Dermis blood vessel endothelial cell (primary cell): ENCODE measurements at places on chromosomes 7 and 10. TPM values are rescaled to one million over a fixed set of nuclear protein-coding genes. Genes with fewer than 3 reads are reported as not detected.
A peak's percentile ranks its signal among the peaks of the same experiment; 100 is the strongest.

GRCh38 chr10:101071885-101072433, 10.2 kb downstream of the KAZALD1 start:
- no peak for DNase-seq

DNA sequence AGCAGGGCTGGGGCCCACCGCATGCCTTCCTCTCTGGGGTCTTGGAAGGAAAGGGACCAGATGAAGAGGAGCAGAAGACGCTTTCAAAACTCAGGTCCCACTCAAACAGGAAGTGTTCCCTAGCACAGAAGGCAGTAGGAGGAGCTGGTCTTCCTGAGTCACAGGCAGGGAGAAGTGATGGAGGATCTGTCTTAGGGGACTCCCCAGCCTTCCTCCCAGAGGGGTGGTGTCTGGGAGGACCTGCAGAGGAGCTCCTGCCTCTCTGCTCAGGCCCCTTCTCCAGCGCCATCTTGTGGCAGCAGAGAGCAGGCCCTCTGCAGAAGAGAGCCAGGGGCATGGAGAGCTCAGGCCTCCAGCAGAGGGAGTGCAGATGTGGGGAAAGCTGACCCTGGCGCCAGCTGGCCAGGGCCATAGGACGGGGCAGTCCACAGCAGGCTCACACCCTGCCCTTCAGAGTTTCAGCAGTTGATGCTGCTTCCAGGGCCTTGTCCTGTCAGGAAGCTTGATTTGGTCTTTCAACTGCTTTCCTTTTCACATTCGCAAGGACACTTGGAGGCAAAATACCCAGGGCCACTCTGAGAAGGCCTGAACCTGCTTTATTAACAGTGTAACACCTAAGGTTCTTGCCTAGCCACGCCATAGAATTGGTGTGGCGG, 62.2 kb upstream of the TARP start:
- peak; percentile 91 for DNase-seq

GRCh38 chr7:157909370-157909769, 572.6 kb downstream of the DNAJB6 start:
- DNase-seq, result no peak

DNA sequence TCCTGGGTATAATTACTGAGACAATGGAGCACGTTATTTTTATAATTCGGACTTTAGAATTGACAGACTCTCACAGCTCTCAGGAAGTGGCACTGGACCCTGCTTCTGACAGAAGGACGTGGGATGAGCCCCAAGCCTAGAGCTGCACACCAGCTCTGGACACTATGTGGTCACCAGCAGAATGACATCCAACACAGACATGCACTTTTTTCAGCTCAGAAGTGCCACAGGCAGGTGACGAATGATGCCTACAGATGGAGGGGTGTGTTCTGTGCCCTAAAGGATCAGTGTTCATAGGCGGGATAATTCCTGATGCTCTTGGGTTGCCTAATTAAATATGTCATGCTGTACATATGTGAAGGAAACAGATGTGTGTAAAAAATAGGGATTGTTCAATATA, 87.9 kb downstream of the VIPR2 start:
- DNase-seq, result no peak

DNA sequence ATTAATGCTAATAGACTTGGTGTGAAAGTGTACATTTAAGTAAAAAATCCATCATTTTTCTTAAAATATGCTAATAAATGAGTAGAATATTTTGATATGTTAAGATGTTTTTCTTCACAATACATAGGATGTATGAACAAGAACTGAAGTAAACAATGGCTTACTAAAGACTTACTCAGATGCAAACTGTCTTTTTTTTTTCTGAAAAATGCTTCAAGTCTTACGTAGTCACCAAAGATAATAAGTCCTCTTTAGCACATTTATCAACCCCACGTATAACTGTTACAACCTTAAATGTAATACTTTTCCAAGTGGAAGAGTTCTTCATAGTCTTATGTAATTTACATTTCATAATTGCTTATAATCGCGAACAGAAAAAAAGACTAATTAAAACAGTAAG, 54.8 kb downstream of the MDFIC start:
- no peak for DNase-seq

GRCh38 chr10:11447586-11447985, 163.9 kb downstream of the USP6NL start:
- no peak for DNase-seq

DNA sequence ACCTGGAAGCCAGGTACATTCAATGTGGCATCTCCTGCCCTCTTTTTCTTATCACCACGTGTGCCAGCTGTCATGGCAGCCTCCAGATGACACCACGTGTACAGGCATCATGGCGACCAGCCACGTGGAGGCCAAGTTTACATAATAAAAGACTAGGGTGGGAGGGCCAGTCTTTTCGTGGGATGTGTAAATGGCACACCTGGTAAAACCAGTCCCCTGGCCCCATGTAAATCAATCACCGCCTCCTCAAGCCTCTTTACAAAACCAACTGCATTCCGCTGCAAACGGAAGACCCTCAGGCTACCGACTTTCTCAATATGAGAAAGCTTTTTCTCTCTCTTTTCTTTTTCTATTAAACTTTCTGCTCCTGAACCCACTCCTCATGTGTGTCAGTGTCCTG, 65.1 kb upstream of the PHF14 start:
- no peak for DNase-seq

- no peak for DNase-seq
Observed at GRCh38 chr10:1173091-1173490, 116.9 kb downstream of the WDR37 start.

GRCh38 chr10:123945325-123945920, 53.8 kb upstream of the CPXM2 start:
- peak; percentile 5 for DNase-seq

DNA sequence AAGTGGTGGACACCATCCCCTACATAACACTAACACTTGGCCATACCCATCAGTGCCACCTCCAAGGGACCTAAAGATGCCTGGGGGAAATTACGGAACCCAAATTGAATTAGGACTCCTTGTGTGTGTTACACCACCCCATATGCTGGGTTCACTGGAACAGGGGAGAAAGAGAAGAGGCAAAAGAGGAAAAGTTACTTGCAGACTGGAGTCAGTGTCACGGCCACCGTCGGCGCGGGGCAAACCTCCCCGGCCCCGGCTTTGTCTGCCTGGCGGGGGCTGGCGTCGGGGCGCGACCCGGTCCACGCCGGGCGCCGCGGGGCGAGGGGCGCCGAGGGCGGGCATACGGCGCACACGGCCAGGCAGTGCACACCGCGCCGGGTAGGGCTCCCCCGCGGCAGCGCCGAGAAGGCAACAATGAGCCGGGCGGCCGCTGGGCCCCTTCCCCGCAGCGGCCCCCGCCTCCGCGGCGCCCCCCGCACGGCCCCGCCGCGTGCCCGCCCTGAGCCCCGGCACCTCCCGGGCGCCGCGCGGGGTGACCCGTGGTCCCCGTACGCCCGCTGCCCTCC, 171.1 kb downstream of the FAM107B start:
- peak; percentile 30 for DNase-seq

- DNase-seq, result no peak
Observed at GRCh38 chr10:77297393-77297739, 340.2 kb downstream of the KCNMA1 start.

GRCh38 chr7:44215531-44215930, 14.8 kb downstream of the YKT6 start:
- DNase-seq, result no peak

GRCh38 chr10:18713077-18713476, 53.8 kb downstream of the ARL5B start:
- no peak for DNase-seq

DNA sequence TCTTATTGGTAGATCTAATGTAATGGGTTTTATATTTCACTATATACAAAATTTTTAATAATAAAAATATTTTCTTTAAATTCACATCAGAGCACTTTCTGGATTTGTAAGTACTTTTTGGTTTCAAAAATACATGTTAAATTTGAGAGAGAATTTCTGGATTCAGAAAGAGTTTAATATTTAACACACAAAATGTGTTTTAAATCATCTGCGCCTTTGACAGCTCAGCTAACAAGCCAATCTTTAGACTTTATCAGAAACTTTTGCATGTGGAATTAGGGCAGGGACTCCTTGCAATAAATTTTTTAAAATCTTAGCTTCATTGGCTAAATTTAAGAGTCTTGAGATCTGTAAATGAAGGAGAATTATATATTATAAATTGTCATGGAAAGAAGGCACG, 32.7 kb upstream of the RHOBTB1 start:
- DNase-seq, result no peak

- DNase-seq, result no peak
Observed at GRCh38 chr7:133135451-133135850, 53.6 kb upstream of the CHCHD3 start.

- no peak for DNase-seq
Observed at GRCh38 chr7:18590241-18590640, 94.7 kb downstream of the HDAC9 start.

DNA sequence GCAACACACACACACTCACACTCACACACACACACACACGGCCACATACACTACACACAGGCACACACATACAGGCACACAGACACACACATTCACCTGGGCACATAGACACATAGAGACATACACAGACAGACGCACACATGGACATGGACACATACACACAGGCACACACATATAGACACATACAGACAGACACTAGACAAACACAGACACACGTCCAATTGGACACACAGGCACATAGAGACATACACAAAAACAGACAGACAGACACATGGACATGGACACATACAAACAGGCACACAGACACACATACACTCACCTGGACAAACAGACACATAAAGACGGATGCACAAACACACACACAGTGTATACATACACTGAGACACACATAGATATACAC, 21.7 kb upstream of the ACTR3B start:
- DNase-seq, result no peak

GRCh38 chr10:62620491-62620890, 184.0 kb upstream of the ADO start:
- no peak for DNase-seq

- no peak for DNase-seq
Observed at GRCh38 chr10:117534321-117535297, 7.9 kb upstream of the EMX2 start.

DNA sequence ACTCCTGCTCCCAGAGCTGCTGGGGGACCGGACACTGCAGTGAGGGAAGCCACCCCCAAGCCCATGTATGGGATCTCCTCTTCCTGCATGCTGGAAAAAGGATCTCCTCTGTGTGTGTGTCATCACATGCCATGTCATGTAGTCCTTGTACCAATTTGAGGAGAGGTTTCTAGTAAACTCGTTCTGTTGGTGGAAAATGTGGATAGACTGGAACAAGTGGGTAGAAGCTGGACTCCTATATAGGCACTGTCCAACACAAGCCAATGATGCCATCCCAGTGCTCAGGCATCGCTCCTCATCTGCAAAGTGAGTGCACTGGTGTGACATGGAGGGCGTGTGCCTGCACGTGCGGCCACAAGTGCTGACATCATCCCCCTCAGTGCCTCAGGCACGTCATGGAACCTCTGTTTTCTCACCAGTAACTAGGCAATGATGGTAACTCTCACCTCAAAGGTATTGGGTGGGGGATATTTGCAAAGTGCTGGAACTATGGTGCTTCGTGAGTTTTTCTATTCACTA, 19.3 kb downstream of the MYO1G start:
- no peak for DNase-seq

- DNase-seq, result no peak
Observed at GRCh38 chr10:30988831-30989435, 42.7 kb downstream of the ZNF438 start.

DNA sequence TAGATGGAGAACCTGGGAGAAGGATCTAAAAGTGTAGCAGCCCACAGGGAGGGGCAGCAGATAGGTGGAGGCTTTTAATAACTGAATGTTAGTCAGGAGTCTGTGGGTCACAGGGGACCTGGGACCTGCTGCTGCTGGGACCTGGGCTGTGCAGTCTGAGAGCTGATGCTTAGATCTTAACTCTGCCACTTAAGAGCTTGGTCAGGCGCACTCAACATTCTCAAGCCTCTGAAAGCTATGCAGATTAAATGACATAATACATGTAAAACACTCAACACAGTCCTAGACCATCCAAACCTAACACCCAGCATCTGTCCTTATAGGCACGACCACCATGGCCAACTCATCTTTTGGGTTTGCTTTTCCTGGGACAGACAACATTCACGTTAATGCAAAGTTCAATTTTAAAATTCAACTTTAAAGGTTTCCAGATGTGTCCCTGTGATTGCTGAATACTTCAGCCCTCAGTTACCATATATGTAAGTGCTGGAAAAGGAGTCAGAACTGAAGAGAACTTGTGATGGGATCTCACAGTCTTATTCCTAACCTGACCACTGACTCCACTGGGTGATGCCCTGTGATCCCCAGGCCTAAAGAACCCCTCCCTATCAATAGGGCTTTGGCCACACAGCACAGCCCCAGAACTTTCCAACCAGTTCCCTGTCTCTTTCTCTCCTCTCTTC, 321.0 kb downstream of the PLXNA4 start:
- no peak for DNase-seq

DNA sequence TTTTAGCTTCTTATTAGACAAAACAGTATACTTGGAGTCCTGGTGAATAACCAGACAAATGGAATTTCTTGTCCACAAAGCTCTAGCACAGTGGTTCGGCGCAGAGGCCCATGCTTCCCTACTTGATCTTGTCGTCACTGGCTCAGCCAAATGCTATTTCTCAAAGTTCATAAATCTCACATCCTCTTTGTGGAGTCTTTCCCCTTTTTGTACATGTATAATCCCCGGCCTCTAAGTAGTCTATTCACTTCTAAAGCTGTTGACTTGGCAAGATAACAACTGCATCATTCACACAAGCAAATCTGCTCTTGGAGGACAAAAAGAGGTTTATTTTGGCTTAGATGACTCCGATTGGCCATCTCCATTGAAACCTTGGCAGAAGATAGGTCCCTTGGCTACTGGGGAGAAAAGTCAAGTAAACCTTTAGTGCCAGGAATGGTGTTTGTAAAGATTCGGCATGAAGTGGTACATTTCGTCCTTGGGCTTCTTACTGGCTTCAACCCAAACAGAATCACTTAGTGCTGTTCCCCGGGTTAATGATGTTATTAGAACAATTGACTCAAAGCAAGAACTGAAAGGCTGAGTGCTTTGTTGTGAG, 5.1 kb upstream of the AKR1E2 start:
- no peak for DNase-seq

DNA sequence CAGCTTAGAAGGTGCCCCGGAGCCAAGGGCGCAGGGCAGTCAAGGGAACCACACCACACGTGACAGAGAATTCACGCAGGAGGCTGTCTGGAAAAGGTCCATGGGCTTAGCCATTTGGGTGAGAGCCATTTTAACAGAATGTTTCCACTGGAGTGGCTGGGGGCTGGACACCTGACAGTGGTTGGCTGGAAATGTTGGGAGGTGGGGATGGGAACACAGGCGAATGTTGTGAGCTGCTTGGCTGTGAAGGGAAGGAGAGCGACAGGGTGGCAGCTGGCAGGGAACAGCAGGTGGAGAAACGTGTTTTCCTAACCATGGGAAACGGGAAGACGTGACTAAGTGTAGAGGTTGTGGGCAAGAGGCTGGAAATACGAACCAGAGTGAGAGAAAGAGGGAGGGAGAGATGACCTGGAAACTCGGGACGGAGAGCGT, 100.5 kb upstream of the ZNF32 start:
- DNase-seq, result no peak

- DNase-seq, result no peak
Observed at GRCh38 chr7:5482020-5482498, 58.4 kb upstream of the TNRC18 start.

The CDC14C gene
- not detected in 2 replicates for total RNA-seq

The IFIT1B gene
- not detected in 2 replicates for total RNA-seq

The SPDYE8 gene
- not detected in 2 replicates for total RNA-seq

The FKBP9 gene
- total RNA-seq, result 168 and 179 TPM in 2 replicates

The PRLHR gene
- not detected in 2 replicates for total RNA-seq

The GPC2 gene
- total RNA-seq, result 2.8 and 4.4 TPM in 2 replicates

The HYAL4 gene
- 0.33 TPM in 1 of 2 replicates, not detected in the other for total RNA-seq

The C10orf53 gene
- not detected in 2 replicates for total RNA-seq

The RNF133 gene
- total RNA-seq, result 0.60 and 2.0 TPM in 2 replicates

The MUC3A gene
- 0.19 TPM in 1 of 2 replicates, not detected in the other for total RNA-seq

The RARRES2 gene
- 0.65 and 1.9 TPM in 2 replicates for total RNA-seq

The DPYSL4 gene
- total RNA-seq, result 6.1 and 9.8 TPM in 2 replicates

The HGF gene
- 3.4 and 8.8 TPM in 2 replicates for total RNA-seq
